Fibroblast of the aortic adventitia (primary cell): ENCODE measurements at places on chromosomes 16 and 17. TPM values are rescaled to one million over a fixed set of nuclear protein-coding genes. Genes with fewer than 3 reads are reported as not detected.

DNA sequence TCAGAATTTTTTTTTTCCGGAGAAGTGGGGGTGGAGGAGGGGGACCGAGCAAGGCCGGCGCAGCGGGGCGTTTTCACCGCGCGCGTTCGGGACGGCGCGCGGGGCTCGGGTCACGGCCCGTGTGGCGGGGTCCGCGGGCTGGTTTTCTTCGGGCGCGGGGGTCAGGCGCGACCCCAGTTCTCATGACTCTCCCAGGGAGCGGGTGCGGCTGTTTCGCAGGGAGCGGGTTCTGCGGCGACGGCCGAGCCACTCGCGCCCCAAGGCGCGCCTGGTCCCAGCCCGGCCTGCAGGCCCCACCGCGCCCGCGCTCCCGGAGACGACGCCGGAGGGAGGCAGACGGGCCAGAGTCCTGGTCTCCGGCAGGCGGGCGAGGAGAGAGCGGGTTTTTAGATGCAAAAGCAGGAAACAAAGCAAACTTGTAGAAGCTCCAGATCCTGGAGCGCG, 1.0 kb downstream of the BAHCC1 start:
- no peak for DNase-seq

GRCh38 chr16:3431779-3432219, 11.5 kb downstream of the ZNF597 start:
- DNase-seq = peak; percentile 36

SLC6A2 gene
- not detected in 2 replicates for total RNA-seq

USP43 gene
- total RNA-seq = not detected in 2 replicates

KRT24 gene
- not detected in 2 replicates for total RNA-seq

HS3ST6 gene
- total RNA-seq = not detected in 2 replicates

DNA sequence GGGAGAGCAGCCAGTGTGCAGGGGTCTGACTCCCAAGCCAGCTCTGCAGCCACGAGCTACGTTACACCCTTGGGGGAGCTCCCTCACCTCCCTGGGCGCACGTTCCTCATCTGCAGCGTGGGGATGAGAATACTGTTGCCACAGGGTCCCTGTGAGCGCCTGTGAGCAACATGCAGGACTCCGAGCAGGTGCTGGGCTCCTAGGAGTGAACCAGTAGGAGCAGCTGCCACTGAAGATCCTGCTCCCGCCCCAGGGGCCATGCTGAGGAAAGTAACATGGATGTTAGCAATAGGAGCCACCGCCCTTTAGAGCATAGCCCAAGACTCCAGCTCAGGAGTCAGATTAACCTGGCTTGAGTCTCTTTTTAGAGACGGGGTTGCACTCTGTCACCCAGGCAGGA, 15.9 kb downstream of the DNAAF1 start:
- DNase-seq = no peak
